Pancreas (tissue), 10 donors: ENCODE measurements at places on chromosomes 13 and 19. TPM values are rescaled to one million over a fixed set of nuclear protein-coding genes. Genes with fewer than 3 reads are reported as not detected.

VSIG10L gene
- total RNA-seq: 1.1 TPM

NDUFA11 gene
- total RNA-seq: 77.7 TPM

LRRC25 gene
- 6.1 TPM for total RNA-seq

ZNF625 gene
- 2.3 TPM for total RNA-seq

DOCK6 gene
- 29.7 TPM for total RNA-seq

KLK13 gene
- total RNA-seq: 2.7 TPM

TSHZ3 gene
- 1.5 TPM for total RNA-seq

ZNF493 gene
- 14.3 TPM for total RNA-seq

GRCh38 chr13:89783221-89783755, 1564.2 kb upstream of the MIR17HG start:
- H3K4me3 ChIP-seq: no peak overlapping the region
- no peak for DNase-seq
- no peaks in the 10 kb centered on the region for H3K4me1 ChIP-seq

GRCh38 chr13:50389726-50390125, 374.5 kb downstream of the KCNRG start:
- no peaks in the 10 kb centered on the region for H3K27me3 ChIP-seq
- H3K27ac ChIP-seq: no peak overlapping the region
- H3K4me3 ChIP-seq: no peak overlapping the region
- no peaks in the 10 kb centered on the region for H3K36me3 ChIP-seq

DNA sequence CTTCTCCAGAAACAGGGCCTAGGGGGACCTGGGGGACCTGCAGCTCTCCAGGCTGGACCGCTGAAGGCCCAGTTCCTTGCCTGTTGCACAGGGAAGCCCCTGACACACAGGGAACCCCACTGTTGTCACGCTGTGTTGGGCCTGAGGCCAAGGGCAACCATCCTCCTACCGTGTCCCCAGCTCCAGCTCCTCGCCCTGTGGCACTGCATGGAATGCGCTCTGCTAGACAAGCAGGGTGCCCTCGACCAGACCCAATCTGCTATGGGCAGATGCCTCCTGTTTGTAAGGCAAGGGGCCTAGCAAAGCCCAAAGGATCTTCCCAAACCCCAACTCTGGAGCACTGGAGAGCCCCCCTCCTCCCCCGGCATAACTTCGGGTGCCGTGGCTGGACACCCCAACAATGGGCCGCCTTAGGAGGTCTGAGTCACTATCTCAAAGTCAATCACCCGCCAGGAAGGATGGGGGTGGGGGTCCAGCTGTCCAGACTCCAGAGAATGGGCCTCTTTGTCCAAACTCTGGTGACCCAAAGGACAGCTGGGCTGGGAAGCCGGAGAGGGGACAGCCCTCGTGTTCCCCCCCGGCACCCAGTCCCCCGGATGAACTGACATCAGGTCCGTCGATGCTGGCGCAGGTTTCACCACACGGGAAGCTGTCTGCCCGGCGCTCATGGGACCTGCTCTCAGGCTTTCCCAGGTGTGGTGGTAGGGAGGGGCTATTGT, 3.7 kb downstream of the BRSK1 start:
- no peaks in the 10 kb centered on the region for H3K36me3 ChIP-seq
- no peaks in the 10 kb centered on the region for H3K4me1 ChIP-seq
- DNase-seq: no peak
- no peaks in the 10 kb centered on the region for H3K27me3 ChIP-seq

DNA sequence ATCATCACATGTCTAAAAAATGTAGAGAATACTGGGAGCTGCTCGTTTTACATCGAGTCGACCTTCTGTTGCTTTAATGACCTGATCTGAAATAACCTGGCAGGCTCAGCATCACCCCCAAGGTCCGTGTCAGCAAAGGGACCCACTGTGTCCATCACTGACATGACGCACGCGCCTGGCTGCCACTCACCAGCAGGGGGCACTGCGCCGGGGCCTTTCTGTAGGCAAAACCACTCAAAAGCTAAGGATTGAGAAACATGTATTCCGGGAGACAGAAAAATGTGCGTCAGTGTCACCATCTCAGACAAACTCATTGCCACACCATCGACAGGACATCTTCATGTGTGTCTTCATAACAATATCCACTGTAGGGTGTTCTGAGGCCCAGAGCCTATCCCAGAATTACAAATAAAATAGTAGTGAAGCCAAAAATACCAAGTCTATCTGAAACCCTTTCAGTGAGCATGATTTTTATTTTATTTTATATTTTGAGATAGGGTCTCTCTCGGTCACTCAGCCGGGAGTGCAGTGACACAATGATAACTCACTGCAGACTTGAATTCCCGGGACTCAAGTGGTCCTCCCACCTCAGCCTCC, 130.3 kb upstream of the LSM14A start:
- H3K27me3 ChIP-seq: no peaks in the 10 kb centered on the region
- no peaks in the 10 kb centered on the region for H3K4me1 ChIP-seq
- H3K27ac ChIP-seq: no peak overlapping the region
- DNase-seq: peak; percentile 75
- no peak overlapping the region for H3K4me3 ChIP-seq
- no peaks in the 10 kb centered on the region for H3K36me3 ChIP-seq

DNA sequence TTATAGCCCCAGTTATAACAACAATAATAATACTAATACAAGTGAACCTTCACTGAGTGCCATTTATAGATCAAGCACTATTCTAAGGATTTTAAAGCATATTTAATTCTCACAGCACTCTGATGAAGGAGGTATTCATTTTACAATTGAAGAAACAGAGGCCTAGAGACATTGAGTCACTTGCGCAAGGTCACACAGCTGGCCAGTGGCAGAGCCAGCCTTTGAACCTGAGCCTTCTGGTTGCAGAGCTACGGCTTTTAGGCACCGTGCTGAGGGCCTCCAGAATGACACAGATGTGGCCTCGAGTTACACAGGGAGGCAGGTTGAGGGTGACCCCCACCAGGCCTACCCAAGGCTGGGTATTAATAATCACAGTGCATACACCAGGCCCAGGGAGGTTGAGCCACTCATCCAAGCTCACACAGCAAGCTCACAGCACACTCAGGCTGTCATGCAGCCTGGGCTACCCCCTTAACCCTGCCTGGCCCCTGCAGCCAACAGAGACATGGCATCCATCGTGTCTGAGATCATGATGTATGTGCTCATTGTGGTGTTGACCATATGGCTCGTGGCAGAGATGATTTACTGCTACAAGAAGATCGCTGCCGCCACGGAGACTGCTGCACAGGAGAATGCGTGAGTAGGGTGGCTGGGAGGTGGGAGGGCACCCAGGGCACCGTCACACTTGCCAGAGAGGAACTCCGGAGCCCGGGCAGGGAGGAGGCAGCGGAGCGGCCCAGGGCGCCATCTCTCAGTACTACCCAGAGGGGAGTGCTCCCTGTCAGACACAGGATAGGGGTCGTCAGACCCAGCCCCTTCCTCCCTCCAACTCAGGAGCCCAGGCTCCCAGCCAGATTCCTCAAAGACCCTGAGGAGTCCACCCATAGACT, 2.7 kb upstream of the HPN start:
- no peak overlapping the region for H3K4me3 ChIP-seq
- no peak overlapping the region for H3K27ac ChIP-seq
- H3K4me1 ChIP-seq: no peaks in the 10 kb centered on the region
- H3K27me3 ChIP-seq: no peaks in the 10 kb centered on the region
- H3K36me3 ChIP-seq: no peaks in the 10 kb centered on the region

DNA sequence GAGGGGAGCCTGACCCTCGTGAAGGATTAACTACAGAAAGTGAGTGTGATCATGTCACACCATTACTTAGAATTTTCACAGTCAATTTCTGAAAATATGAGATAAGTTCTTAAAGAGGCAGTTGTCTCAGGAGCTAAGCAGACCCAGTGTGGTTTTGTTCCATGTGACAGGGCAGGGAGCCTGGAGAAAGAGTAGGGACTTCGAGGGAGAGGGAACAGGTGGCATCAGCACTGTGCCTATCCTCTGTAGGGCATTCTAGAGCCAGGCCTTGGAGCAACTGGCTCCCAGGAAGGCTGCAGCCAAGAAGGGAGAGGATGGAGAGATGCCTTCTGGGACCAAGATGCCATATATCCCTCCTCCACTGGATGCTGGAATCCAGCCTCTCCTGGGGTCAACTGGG, 183.0 kb downstream of the TSHZ3 start:
- DNase-seq: no peak
- H3K27me3 ChIP-seq: no peaks in the 10 kb centered on the region
- H3K4me3 ChIP-seq: no peak overlapping the region
- H3K36me3 ChIP-seq: no peaks in the 10 kb centered on the region
- H3K4me1 ChIP-seq: no peaks in the 10 kb centered on the region
- no peak overlapping the region for H3K27ac ChIP-seq

DNA sequence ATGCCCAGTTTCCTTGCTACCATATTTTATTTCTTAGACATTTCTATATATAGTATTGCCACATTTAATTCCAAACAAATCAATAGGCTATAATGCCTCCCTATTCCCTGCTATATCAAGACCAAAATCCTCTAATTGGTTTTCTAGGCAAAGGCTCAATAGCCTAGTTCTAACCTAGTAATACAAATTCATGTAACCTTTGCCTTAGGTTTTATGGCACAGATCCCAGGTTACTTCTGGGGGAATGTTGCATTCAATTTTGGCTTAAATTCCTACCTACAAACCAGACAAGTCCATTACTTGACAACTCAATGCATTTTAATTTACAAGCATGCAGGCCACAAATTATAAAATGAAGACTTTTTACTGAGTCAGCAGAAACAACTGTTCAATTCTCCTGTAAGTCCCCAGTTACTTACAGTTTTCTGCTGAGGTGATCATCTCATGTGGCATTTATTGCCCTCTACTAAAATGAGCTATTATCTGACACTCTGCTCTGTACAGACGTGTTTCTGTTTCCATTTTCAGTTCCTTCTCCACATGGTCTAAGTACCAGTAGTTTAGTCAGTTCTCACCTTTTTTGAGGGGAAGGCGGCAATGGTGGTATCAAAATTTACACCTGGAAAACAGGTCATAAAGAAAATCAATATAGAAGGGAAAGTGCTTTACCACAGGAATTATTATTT, 11.7 kb downstream of the KCNRG start:
- H3K4me3 ChIP-seq: no peak overlapping the region
- H3K4me1 ChIP-seq: no peaks in the 10 kb centered on the region
- H3K27ac ChIP-seq: no peak overlapping the region
- H3K27me3 ChIP-seq: no peaks in the 10 kb centered on the region
- no peaks in the 10 kb centered on the region for H3K36me3 ChIP-seq

GRCh38 chr19:10848230-10848856, at the start of gene C19orf38:
Gene C19orf38, plus strand, starts transcription at chr19:10848415. Its CDS starts 94 bp downstream, at chr19:10848509.
- H3K36me3 ChIP-seq: no peaks in the 10 kb centered on the region
- H3K27ac ChIP-seq: no peak within 1 kb of the TSS
- no peak for DNase-seq
- H3K4me3 ChIP-seq: no peak within 1 kb of the TSS

- no peak overlapping the region for H3K4me3 ChIP-seq
- peak; percentile 74 for DNase-seq
- no peaks in the 10 kb centered on the region for H3K27me3 ChIP-seq
These were observed 7.4 kb downstream of the BRD4 start for GRCh38 chr19:15324791-15325519.

DNA sequence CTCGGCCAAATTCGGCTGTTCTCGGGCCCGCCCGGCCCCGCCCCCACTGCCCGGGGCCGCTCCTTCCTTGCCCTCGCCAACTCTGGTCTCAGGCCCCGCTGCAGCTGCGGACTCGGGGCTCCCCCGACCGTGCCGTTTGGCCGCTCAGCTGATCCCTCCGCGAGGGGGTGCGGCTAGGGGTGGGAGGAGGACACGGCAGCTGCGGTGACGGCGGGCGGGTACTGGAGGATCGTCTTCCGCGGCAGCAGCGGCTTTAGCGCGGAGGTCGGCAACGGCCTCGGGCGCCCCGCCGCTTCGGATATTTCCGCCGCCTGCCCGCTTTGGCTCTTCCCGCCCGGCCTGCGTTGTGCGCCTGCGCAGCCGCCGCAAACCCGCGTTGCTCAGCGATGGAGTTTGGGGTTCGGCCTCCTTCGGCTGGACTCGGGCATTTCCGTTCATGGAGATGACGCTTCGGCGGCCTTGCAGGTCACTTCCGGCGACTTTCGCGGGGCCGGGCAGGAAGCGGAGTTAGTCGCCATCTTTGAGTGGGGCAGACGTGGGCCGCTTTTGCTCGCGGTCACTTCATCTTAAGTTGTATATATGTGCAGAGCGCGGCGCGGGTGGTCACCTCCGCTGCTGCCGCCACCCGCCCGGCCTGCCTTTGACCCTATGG, 338 bp upstream of the UBE2M start:
- no peaks in the 10 kb centered on the region for H3K36me3 ChIP-seq
- peak; percentile 98 for DNase-seq
- H3K4me3 ChIP-seq: peak overlapping the region; percentile 57
- H3K27ac ChIP-seq: peak overlapping the region; percentile 100
- peaks cover 25% of the 10 kb centered on the region for H3K4me1 ChIP-seq
- no peaks in the 10 kb centered on the region for H3K27me3 ChIP-seq

DNA sequence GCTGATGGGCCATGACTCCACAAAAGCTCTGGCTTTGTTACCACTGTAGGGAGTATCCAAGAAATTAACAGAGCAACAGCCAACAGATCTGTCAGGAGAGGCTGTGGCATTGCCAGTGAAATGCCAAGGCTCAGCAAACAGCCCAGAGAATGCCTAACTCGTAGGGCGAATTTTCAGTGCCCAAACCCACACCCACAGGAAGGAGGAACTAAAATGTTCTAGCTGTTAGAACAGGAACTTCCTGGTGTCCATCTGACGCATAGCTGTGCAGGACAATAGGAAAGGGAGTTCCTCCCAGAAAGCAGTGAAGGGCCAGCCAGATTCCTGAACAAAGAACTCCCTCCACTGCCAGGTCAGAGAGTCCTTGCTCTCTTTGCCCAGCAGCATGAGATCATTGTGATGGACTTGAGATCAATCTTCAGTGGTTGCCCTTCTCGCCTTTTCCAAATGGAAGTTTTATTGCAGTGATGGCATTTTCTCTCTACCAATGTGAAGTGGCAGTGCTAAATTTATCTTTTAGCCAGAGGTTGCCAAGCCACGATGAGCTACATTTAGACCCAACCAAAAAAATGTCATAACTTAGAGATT, 224.2 kb upstream of the STARD13 start:
- no peak overlapping the region for H3K4me3 ChIP-seq
- H3K36me3 ChIP-seq: no peaks in the 10 kb centered on the region
- no peaks in the 10 kb centered on the region for H3K4me1 ChIP-seq
- H3K27me3 ChIP-seq: no peaks in the 10 kb centered on the region
- H3K27ac ChIP-seq: peak overlapping the region; percentile 65
- DNase-seq: no peak

- no peaks in the 10 kb centered on the region for H3K36me3 ChIP-seq
- DNase-seq: no peak
- H3K4me3 ChIP-seq: no peak overlapping the region
These were observed 83.6 kb downstream of the KL start for GRCh38 chr13:33099860-33100259.

- no peak overlapping the region for H3K4me3 ChIP-seq
- H3K27me3 ChIP-seq: no peaks in the 10 kb centered on the region
- DNase-seq: no peak
- peaks cover 2% of the 10 kb centered on the region for H3K4me1 ChIP-seq
- no peak overlapping the region for H3K27ac ChIP-seq
These were observed 1209.7 kb upstream of the PCDH20 start for GRCh38 chr13:62625214-62625881.

GRCh38 chr13:107743983-107744382, 471.4 kb downstream of the LIG4 start:
- no peak overlapping the region for H3K27ac ChIP-seq
- H3K36me3 ChIP-seq: no peaks in the 10 kb centered on the region
- no peak overlapping the region for H3K4me3 ChIP-seq
- no peaks in the 10 kb centered on the region for H3K27me3 ChIP-seq
- no peaks in the 10 kb centered on the region for H3K4me1 ChIP-seq

- no peak for DNase-seq
- no peaks in the 10 kb centered on the region for H3K4me1 ChIP-seq
- no peak overlapping the region for H3K27ac ChIP-seq
These were observed 812.1 kb upstream of the MIR17HG start for GRCh38 chr13:90535421-90535820.
